ENCODE measurements at places on chromosomes 3 and 15.

GRCh38 chr3:196194542-196194915 lies 16.7 kb downstream of the ZDHHC19 start:
- DNase-seq, result peak; percentile 34

DNA sequence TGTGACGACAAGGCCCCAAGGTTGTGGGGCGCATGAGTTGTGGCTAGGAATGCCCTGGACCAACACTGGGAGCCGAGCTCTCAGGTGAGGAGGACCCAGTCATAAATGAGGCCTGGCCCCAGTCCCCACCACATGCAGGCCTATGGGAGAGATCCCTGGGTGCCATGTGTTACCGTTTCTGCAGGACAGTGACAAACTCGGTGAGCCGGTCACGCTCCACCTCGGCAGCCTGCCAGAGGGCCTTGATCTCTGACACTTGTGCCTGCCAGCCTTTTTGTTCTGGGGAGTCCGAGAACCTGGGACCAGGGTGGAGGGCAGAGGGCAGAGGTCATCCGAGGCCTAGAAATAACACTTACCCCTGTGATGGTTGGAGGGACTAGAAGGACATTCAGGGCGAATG lies 27.7 kb upstream of the HHATL start:
- DNase-seq, result no peak

DNA sequence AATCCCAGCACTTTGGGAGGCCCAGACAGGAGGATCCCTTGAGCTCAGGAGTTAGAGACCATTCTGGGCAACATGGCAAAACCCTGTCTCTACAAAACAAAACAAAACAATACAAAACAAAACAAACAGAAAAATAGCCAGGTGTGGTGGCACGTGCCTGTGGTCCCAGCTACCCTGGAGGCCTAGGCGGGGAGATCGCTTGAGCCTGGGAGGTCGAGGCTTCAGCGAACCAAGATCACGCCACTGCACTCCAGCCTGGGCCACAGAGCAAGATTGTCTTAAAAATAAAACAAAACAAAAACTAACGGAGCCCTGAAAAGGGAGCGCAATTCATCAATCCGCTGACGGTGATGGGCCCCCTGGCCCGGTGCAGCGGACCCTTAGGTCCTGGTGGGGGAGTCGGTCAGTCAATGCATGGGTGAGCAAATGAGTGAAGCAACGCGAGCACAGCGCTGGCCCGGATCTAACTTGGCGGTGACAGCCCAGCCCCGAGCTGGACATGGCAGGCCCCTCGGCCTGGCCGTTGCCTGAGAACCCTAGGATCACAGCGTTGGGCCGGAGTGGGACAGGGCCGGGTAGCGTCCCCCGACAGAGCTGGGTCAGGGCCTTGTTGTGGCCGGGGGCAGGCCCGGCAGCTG lies 52.4 kb upstream of the BLM start:
- peak; percentile 36 for DNase-seq

- DNase-seq, result no peak
Measured at GRCh38 chr3:123397050-123397590, 51.8 kb downstream of the ADCY5 start.

GRCh38 chr15:67175643-67176071 lies 78.8 kb downstream of the AAGAB start:
- DNase-seq, result no peak

DNA sequence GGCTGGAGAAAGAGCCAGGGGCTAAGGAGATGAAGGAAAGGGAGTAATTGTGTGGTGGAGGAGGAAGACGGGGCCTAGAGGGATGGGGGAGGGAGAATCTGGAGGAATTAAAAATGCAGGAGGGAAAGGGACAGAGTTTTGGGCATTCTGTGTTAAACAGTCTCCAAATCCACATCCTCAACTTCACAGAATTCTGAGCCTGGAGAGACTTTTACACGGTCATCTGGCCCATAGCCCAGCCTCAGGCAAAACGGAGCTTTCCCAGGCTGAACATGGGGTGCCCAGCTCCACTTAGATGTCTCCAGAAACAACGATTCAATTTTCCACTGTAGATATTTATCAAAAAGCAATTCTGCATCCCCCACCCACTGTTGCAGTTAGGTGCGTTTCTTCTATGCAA lies 137.6 kb upstream of the HACD2 start:
- no peak for DNase-seq

DNA sequence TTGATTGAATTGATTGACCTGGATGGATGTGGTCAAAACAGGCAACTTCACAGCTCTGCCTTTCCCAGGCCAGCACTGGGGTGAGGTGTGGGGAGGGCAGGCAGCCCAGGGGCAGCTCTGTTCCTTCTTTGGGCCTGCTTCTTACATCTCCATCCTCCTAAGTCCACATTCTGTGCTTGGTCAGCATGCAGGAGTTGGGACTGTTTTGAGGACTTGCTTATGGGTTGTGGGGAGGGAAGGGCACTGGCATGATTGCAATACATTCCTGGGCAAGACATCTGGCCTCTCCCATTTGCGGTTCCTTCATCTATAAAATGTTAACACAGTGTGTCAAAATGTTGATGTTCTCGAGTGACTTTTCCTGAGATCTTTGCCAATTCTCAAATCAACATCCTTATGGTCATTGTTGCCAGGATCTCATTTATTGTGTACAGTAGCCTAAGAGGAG lies 84.1 kb downstream of the ST6GAL1 start:
- no peak for DNase-seq

GRCh38 chr3:145681181-145681580 lies 479.8 kb downstream of the PLOD2 start:
- no peak for DNase-seq

GRCh38 chr15:90513448-90513847 lies 16.3 kb upstream of the CRTC3 start:
- DNase-seq, result peak; percentile 27

DNA sequence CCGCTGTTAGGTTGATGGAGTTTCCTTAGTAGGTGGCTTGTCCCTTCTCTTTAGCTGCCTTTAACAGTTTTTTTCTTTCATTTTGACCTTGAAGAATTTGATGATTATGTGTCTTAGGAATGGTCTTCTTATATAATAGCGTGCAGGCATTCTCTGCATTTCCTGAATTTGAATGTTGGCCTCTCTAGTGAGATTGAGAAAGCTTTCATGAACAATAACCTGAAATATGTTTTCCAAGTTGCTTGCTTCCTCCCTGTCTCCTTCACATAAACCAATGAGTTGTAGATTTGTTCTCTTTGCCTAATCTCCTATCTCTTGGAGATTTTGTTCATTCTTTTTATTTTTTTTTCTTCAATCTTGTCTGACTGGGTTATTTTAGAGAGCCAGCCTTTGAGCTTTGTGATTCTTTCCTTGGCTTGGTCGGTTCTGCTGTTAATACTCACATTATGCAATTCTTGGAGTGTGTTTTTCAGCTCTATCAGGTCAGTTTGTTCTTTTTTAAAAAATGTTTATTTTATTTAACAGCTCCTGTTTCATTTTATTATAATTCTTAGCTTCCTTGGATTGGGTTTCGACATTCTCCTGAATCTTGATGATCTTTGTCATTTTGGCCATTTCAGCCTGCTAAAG lies 627.9 kb downstream of the SI start:
- DNase-seq, result no peak

GRCh38 chr3:186362988-186363387 lies 954 bp upstream of the DGKG start:
- DNase-seq, result no peak
